ENCODE measurements at places on chromosomes 16 and 17.

GRCh38 chr17:76681222-76682137 is 29.3 kb downstream of the MXRA7 start:
- no peaks in the 10 kb centered on the region for H3K4me1 ChIP-seq
- H3K27ac ChIP-seq, result no peak overlapping the region
- H3K4me3 ChIP-seq, result no peak overlapping the region
- peak; percentile 84 for DNase-seq

DNA sequence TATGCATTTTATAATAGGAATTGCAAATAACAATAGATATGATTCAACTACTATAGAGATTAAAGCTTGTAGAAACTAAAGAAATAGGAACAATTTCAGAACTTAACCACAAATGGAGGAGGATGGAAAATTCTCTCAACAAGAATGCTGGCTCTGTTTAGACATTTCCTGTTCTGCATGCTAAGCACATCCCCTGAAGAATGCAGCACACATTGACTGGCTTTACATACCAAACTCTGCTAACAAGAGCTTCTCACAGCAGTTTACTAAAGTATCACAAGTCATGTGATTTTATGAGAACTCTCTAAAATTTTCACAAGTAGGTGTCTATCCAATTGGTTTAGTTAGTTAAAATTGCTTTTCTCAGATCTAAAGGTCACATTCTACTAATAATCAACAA is 85.2 kb downstream of the SPAG9 start:
- H3K36me3 ChIP-seq, result no peaks in the 10 kb centered on the region
- DNase-seq, result peak; percentile 83
- no peak overlapping the region for H3K27ac ChIP-seq
- H3K27me3 ChIP-seq, result no peaks in the 10 kb centered on the region

GRCh38 chr17:36059406-36059805 is 4.7 kb upstream of the CCL18 start:
- DNase-seq, result no peak
- no peak overlapping the region for H3K4me3 ChIP-seq
- H3K27me3 ChIP-seq, result no peaks in the 10 kb centered on the region
- H3K27ac ChIP-seq, result no peak overlapping the region
- H3K4me1 ChIP-seq, result no peaks in the 10 kb centered on the region
- no peaks in the 10 kb centered on the region for H3K36me3 ChIP-seq

DNA sequence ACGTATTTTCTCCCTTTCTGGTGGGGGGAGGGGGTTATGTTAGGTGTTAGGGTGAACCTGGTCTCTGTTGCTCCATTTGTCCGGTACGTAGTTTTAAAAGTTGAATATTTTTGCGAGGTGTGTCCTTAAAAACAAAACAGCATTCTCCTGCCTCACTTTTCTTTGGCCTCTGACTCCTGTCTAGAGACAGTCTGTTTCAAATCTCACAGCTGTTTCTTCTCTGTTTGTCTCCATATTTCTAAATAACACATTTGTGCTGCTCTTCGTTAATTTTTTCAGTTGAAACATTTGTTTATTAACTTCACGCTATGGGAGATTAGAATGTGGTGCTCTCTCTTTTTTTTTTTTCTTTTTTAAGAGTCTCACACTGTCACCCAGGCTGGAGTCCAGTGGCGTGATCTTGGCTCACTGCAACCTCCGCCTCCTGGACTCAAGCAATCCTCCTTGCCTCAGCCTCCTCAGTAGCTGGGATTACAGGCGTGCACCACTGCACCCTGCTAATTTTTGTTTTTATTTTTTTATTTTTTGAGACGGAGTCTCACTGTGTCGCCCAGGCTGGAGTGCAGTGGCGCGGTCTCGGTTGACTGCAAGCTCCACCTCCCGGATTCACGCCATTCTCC is 31.7 kb downstream of the RPA1 start:
- no peaks in the 10 kb centered on the region for H3K27me3 ChIP-seq
- DNase-seq, result no peak
- H3K27ac ChIP-seq, result no peak overlapping the region
- peaks cover 2% of the 10 kb centered on the region for H3K36me3 ChIP-seq
- H3K4me3 ChIP-seq, result no peak overlapping the region

DNA sequence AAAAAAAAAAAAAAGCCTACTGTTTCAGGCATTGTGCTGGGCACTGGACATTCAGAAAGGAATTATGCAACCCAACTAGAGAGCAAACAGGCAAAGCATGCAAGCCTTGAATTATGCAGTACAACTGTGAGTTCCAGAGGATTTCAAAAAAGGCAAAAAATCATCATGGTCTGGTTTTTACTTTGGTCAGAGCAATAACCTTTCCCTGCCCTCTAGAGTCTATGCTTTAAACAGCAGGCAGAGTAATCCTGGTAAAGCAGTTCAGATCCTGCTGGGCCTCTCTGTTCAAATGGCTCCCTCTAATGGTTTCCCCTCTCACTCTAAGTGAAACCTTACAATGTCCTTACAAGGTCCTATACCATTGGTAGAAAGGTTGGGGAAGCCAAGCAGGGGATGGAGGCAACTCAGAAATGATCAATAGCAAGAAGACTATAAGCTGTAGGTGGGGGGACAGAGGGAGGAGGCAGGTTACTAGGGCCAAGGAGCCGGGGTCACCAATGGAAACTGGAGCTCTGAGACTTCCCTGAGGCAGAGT is 4.6 kb upstream of the TAF15 start:
- no peak overlapping the region for H3K27ac ChIP-seq
- peak; percentile 96 for DNase-seq
- no peak overlapping the region for H3K4me3 ChIP-seq
- H3K27me3 ChIP-seq, result no peaks in the 10 kb centered on the region

- no peaks in the 10 kb centered on the region for H3K27me3 ChIP-seq
- no peaks in the 10 kb centered on the region for H3K36me3 ChIP-seq
- H3K4me1 ChIP-seq, result no peaks in the 10 kb centered on the region
- DNase-seq, result no peak
- no peak overlapping the region for H3K27ac ChIP-seq
Measured at GRCh38 chr17:51059781-51060180, 60.9 kb downstream of the SPAG9 start.

GRCh38 chr17:35577830-35578196 is 558 bp downstream of the PEX12 start:
- peaks cover 3% of the 10 kb centered on the region for H3K4me1 ChIP-seq
- H3K27ac ChIP-seq, result no peak overlapping the region
- peak overlapping the region; percentile 57 for H3K4me3 ChIP-seq
- DNase-seq, result no peak

- H3K27me3 ChIP-seq, result no peaks in the 10 kb centered on the region
- H3K4me1 ChIP-seq, result no peaks in the 10 kb centered on the region
- no peak overlapping the region for H3K27ac ChIP-seq
- no peak overlapping the region for H3K4me3 ChIP-seq
- no peaks in the 10 kb centered on the region for H3K36me3 ChIP-seq
Measured at GRCh38 chr17:67746704-67747571, 29.2 kb downstream of the NOL11 start.

DNA sequence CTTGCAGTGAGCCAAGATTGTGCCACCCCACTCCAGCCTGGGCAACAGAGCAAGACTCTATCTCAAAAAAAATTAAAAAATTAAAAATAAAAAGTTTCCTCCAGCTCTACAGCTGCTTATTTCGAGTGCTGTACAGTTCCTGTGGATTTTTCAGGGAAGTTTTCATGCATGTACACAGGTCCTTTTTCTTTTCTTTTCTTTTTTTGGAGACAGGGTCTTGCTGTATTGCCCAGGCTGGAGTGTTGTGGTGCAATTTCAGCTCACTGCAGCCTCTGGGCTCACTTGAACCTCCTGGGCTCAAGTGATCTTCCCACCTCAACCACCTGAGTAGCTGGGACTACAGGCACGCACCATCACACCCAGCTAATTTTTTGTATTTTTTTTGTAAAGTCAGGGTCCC is 15.9 kb downstream of the EEF2K start:
- DNase-seq, result no peak
- H3K27ac ChIP-seq, result no peak overlapping the region
- H3K27me3 ChIP-seq, result no peaks in the 10 kb centered on the region
- no peaks in the 10 kb centered on the region for H3K4me1 ChIP-seq
- H3K36me3 ChIP-seq, result no peaks in the 10 kb centered on the region
- no peak overlapping the region for H3K4me3 ChIP-seq

DNA sequence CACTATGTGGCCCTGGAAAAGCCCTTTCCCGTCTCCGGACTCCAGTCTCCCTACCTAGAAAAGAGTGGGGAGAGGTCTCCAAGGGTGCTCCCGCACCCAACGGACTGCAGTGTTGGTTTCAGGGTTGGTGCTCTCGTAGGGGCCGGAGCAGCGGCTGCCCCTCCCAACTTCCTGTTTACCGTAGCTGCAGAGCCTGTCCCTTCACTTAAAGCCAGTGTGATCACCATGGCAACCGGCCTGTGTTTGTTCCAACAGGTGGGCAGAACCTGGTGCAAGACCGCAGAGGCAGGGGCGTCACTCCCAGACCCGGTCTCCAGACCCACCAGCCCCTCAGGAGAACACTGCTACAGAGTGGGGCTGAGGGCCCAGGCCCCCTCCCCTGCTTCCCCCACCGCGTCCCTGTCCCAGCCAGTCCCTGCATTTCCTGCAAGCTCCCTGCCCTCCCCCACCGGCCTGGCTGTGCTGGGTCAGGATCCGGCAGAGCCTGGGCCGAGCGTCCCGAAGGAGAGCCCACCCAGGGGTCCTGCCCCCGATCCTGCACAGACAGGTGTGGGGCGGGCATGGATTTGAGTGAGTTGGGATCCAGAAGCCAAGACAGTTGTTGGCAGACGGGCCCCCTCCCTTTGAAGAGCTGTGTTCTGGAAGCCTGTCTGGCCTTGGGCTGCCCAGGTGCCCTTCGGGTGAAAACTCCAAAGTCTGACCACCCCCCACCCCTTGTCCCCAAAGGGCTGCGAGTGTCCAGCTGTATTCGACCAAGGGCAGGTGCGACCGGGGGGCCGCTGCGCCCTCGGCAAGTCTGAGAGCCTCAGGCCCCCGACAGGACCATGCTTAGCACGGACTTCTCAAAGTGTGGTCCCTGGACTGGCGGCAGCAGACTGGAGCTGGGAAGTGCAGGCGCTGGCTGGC is 1.5 kb upstream of the BAIAP3 start:
- no peak overlapping the region for H3K27ac ChIP-seq
- no peaks in the 10 kb centered on the region for H3K36me3 ChIP-seq
- DNase-seq, result peak; percentile 99

GRCh38 chr17:1584167-1584566 is 21.6 kb upstream of the PITPNA start:
- H3K4me1 ChIP-seq, result no peaks in the 10 kb centered on the region
- no peaks in the 10 kb centered on the region for H3K36me3 ChIP-seq
- no peak overlapping the region for H3K27ac ChIP-seq
- H3K27me3 ChIP-seq, result no peaks in the 10 kb centered on the region

GRCh38 chr16:81551821-81552304 is 107.3 kb downstream of the CMIP start:
- peaks cover 2% of the 10 kb centered on the region for H3K4me1 ChIP-seq
- DNase-seq, result no peak
- no peak overlapping the region for H3K27ac ChIP-seq

DNA sequence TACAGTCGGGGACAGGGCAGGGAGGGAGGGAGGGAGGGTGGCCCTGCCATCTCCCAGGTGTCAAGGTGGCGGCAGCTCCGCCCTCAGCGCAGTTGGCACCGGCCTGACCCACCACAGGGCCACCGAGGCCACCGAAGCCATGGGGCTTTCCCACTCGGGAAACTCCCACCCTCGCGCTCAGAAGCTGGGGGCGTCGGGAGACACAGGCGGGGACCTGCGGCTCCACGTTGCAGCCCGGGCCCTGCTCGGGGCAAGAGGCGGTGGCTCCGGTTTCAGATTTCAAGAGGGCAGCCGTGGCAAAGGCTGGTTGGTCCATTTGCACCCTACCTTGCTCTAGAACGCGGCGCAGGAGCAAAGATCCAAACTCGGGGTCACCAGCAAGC is 544 bp downstream of the CYB561 start:
- no peaks in the 10 kb centered on the region for H3K27me3 ChIP-seq
- peak overlapping the region; percentile 62 for H3K4me3 ChIP-seq
- H3K36me3 ChIP-seq, result no peaks in the 10 kb centered on the region
- peaks cover 6% of the 10 kb centered on the region for H3K4me1 ChIP-seq

DNA sequence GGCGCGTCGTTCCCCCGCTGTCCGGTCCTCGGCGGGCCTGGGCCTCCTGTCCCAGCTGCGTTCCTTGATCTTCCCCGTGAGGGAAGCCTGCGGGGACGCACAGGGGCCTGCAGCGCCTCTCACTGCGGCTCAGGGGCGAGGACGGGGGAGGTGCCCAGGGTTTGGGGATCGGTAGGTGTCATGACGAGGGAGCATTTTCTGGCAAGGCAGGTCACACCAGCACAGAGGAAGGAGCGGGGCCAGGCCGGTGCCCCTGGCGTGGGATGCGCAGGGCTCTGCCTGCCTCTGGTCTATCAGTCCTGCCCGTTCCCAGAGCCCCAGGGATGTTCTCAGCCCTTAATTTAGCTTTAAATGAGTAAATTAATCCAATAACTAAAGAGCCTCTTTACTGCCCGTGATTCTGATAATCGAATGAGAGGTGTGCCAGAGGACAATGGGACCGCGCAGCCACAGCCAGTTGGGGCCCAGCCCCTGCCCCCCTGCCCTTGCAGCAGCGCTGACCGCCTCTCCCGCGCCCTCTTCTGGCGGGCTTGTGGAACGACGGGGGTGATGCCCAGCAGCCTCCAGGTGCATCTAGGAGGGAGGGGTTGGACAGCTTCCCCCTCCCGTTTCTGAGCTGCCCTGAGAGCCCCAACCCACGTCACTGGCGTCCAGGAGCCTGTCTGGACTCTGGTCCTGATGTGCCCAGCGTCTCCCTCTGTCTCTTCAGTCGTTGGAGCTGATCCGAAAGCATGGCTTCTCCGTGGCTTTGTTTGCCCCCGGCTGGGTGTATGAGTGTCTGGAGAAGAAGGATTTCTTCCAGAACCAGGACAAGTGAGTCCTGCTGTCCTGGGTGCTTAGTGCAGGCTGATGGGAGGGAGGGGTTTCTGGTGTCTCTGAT is 7.9 kb downstream of the ENGASE start:
- DNase-seq, result peak; percentile 52
- no peak overlapping the region for H3K4me3 ChIP-seq
- no peaks in the 10 kb centered on the region for H3K4me1 ChIP-seq
- H3K36me3 ChIP-seq, result no peaks in the 10 kb centered on the region
- no peak overlapping the region for H3K27ac ChIP-seq
